ENCODE measurements at places on chromosomes 1 and 21.

DNA sequence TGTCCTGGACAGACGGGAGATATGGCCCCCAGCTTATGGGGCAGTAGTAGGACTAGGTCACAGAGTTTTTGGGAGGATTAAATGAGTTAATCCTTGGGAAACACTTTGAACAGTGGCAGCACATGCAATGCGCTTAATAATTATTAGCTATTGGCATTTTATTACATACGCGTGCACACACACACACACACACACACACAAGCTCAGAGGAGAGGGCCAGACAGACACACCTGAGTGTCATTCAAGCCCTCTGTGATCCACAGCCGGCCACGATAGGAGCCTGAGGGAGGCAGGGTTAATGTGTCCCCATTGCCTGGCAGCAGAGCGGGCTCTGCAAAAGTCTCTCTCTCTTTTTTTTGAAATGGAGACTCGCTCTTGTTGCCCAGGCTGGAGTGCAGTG, 37.9 kb downstream of the EPHA2 start:
- no peak for DNase-seq

DNA sequence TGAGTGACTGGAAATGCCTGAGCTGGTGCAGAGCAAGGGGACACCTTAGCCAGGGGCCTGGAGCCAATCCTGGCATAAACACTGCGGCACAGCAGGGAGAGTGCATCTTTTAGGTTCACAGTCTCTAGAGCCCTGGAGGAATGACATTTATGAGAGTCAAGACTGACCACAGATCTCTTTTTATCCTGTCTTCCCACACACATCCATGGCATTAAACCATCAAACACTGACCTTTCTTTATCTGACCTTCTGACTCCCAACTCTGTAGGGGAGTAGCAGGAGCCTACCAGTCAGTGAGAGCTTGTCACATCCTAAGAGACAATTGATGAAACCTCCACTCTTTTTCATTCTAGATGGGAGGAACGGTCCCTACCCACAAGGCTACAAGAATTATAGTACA, 7.9 kb downstream of the CD34 start:
- DNase-seq = no peak

DNA sequence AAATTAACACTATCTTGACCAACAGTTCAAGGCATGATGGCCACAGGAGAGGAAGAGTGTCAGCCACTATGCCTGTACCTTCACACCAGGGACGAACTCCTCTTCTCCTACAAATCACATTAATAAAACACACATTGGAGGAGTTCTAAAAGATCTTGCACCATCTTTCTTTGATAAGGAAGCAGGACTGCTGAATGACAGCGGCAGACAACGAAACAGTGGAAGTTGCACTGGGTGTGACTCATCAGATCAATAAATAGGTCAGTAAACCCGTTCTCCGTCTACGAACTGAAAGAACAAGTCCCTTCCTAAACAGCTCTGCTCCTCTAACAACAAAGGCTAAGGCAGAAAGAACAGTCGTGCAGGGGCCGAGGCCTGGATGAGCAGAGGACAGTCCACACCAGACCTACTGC, 23.1 kb downstream of the UBE2G2 start:
- DNase-seq = no peak

DNA sequence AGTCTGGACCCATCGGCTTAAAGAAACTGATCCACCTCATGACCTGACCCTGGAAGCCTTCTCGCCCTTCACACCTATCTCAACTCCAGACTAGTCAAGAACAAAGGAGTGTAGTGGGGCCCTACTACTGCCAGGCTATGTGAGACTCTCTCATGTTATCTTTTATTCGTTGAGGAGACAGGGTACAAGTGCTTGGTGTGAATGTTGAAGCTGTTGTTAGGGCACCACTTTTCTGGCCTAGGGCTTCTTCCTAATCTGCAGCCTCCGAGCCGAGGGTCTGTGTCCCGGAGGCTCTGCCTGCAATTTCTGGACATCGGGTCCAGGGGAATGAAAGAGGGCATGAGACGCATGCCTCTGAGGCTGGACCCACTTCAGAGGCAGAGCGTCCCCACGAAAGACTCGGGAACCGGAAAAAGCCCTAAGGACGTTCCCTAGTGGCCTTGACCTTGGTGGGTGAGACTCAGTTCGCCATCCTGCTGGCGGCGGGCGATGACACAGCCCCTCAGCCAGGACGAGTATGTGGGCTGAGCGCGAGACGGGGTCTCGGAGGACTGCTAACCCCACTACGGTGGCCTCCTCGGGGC, 671 bp downstream of the DNAJC11 start:
- no peak for DNase-seq

- DNase-seq = no peak
Observed at GRCh38 chr1:71269818-71270217, 189.0 kb upstream of the ZRANB2 start.

GRCh38 chr1:10195570-10195969, 14.8 kb upstream of the KIF1B start:
- no peak for DNase-seq

GRCh38 chr1:219257751-219258150, 84.1 kb downstream of the LYPLAL1 start:
- no peak for DNase-seq

- DNase-seq = no peak
Observed at GRCh38 chr21:19124691-19125090, 721.1 kb upstream of the TMPRSS15 start.

All from AG04449 (cell line).